Liver (tissue), 10 donors: ENCODE measurements at places on chromosomes 2 and 18. TPM values are rescaled to one million over a fixed set of nuclear protein-coding genes. Genes with fewer than 3 reads are reported as not detected.
A peak's percentile ranks its signal among the peaks of the same experiment; 100 is the strongest.

Gene NDC80
- 0.43 TPM for polyA plus RNA-seq

DNA sequence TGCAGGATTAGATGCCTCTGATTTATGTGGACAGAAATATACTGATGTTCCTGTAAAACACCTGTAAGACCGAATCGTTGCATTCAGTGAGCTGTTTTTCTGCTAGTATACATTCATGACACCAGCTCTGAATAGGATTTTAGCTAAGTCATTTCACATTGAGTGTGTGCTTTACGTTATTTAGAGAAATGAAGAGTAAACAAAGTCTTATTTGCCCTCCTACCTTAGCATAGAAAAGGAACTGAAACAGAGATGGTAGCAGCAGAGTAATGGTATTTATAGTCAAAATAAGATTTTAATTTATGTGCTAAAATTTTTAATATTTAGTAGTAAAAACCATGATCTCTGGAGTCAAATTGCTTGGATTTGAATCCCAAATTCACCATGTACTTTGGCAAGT, 168.0 kb downstream of the CERS6 start:
- no peak for DNase-seq
- H3K4me3 ChIP-seq: no peak overlapping the region
- peaks cover 5% of the 10 kb centered on the region for H3K4me1 ChIP-seq
- no peak overlapping the region for H3K27ac ChIP-seq
- no peaks in the 10 kb centered on the region for H3K27me3 ChIP-seq
- no peaks in the 10 kb centered on the region for H3K36me3 ChIP-seq

Gene IL1R2
- polyA plus RNA-seq: 10.1 TPM

Gene SERPINB10
- polyA plus RNA-seq: not detected

Gene VPS54
- polyA plus RNA-seq: 4.5 TPM

DNA sequence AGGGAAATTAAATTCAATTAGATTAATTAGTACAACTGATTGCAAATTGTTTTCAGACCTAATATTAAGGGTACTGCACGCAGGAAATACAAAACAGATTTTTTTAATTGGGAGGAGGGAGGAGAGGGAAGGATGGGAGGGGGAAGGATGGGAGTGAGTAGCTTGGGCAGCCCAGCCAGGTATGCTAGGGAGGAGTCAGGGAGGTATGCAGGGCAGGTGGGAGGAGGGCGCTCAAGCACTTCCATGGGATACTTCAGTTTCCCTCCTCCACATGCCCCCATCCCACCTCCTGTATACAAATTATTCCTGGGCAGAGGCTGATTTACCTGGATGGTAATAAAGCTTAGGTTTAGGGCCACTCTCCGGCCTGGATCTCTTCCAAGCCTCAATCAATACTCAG, 76.6 kb upstream of the CAPN13 start:
- no peak for DNase-seq
- H3K4me3 ChIP-seq: no peak overlapping the region
- H3K4me1 ChIP-seq: no peaks in the 10 kb centered on the region
- H3K36me3 ChIP-seq: no peaks in the 10 kb centered on the region

GRCh38 chr2:64114063-64114911, 29.9 kb downstream of the PELI1 start:
- no peak for DNase-seq
- H3K27me3 ChIP-seq: no peaks in the 10 kb centered on the region
- H3K4me3 ChIP-seq: no peak overlapping the region
- no peaks in the 10 kb centered on the region for H3K36me3 ChIP-seq
- H3K27ac ChIP-seq: peak overlapping the region; percentile 51

- no peaks in the 10 kb centered on the region for H3K27me3 ChIP-seq
- DNase-seq: peak; percentile 28
- no peaks in the 10 kb centered on the region for H3K36me3 ChIP-seq
- H3K4me1 ChIP-seq: no peaks in the 10 kb centered on the region
- H3K4me3 ChIP-seq: no peak overlapping the region
- H3K27ac ChIP-seq: no peak overlapping the region
Measured at GRCh38 chr18:79853303-79853992, 55.7 kb downstream of the KCNG2 start.

- H3K27ac ChIP-seq: no peak overlapping the region
- no peak overlapping the region for H3K4me3 ChIP-seq
- no peaks in the 10 kb centered on the region for H3K36me3 ChIP-seq
- no peak for DNase-seq
Measured at GRCh38 chr2:113216321-113216720, 42.5 kb downstream of the PSD4 start.

DNA sequence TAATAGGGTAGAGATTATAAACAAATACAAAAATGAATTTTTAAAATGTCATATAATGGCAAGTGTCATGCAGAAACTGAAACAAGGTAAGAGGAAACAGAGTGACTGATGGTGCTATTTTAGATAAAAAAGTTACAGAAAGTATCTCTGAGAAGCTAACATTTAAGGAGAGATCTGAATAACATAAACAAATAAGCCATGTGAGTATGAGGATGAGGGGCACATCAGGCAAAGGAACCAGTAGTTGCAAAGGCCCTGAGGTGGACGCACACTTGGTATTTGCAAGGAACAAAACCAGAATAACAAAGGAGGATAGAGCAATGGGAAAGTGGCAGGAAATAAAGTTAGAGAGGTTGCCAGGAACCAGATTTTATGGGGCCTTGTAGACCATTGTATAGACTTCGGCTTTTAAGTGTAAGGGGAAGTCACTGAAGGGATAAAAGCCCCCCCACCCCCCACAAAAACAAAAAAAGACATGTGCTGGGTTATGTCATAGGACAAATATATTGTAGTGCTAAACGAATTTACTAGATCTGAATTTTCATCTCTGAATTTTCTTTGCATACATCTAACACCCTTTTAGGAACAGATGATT, 159.2 kb downstream of the DTNB start:
- no peaks in the 10 kb centered on the region for H3K4me1 ChIP-seq
- no peak overlapping the region for H3K4me3 ChIP-seq

GRCh38 chr18:7616661-7617060, 49.5 kb downstream of the PTPRM start:
- H3K36me3 ChIP-seq: no peaks in the 10 kb centered on the region
- H3K4me3 ChIP-seq: no peak overlapping the region
- no peaks in the 10 kb centered on the region for H3K27me3 ChIP-seq
- no peak overlapping the region for H3K27ac ChIP-seq

Gene METTL5
- 35.6 TPM for polyA plus RNA-seq

DNA sequence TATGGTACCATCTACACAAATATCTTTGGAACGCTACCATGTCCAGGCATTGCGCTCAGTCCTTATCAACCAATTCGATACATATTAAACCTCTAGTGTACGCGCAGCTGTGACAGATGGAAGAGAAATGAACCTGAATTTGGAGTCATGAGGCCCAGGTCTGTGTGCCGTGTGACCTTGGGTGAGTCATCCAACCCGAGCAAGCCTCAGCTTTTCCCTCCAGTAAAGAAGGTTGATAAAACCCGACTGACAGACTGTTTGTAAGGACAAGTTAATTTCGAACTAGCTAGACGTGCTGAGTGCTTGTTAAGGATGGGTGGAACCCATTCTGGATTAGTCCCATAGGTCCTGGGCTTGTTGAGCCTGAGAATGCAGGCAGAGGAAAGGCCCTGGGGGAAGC, 28.2 kb downstream of the GREB1 start:
- DNase-seq: no peak
- H3K4me3 ChIP-seq: no peak overlapping the region
- no peaks in the 10 kb centered on the region for H3K4me1 ChIP-seq
- no peak overlapping the region for H3K27ac ChIP-seq
- no peaks in the 10 kb centered on the region for H3K27me3 ChIP-seq

Gene RTP5
- 0.03 TPM for polyA plus RNA-seq

DNA sequence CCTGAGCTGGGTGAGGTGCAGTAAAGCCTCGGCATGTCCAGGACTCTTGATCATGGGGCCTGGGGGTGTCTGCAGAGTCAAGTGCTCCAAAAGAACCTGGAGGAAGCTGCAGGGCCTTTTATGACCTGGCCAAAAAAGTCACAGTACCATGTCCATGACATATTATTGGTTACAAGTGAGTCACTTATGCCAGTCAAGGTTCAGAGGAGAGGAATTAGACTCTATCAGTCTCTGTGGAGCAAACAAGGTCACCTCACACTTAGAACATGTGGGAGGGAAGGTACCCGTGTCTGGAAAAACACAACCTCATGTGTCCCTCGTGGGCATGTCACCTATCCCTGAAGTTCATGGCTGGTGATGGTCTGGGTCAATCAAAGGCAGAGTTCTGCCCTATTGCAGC, 465.7 kb downstream of the FBXO15 start:
- H3K36me3 ChIP-seq: no peaks in the 10 kb centered on the region
- H3K4me1 ChIP-seq: no peaks in the 10 kb centered on the region
- no peak overlapping the region for H3K27ac ChIP-seq

GRCh38 chr2:28801726-28802125, 8.9 kb upstream of the SPDYA start:
- no peak for DNase-seq
- H3K4me3 ChIP-seq: no peak overlapping the region
- H3K27ac ChIP-seq: no peak overlapping the region
- no peaks in the 10 kb centered on the region for H3K27me3 ChIP-seq

Gene FAM110C
- polyA plus RNA-seq: 4.8 TPM

- no peaks in the 10 kb centered on the region for H3K27me3 ChIP-seq
- no peak for DNase-seq
- peak overlapping the region; percentile 97 for H3K27ac ChIP-seq
- peaks cover 4% of the 10 kb centered on the region for H3K36me3 ChIP-seq
- peaks cover 92% of the 10 kb centered on the region for H3K4me1 ChIP-seq
- no peak overlapping the region for H3K4me3 ChIP-seq
Measured at GRCh38 chr2:217901835-217902378, 100.9 kb downstream of the TNS1 start.

- no peaks in the 10 kb centered on the region for H3K36me3 ChIP-seq
- H3K27ac ChIP-seq: no peak overlapping the region
- no peaks in the 10 kb centered on the region for H3K4me1 ChIP-seq
- no peak overlapping the region for H3K4me3 ChIP-seq
- DNase-seq: no peak
- no peaks in the 10 kb centered on the region for H3K27me3 ChIP-seq
Measured at GRCh38 chr2:154368153-154368552, 330.3 kb upstream of the KCNJ3 start.

Gene CIAO1
- 43.3 TPM for polyA plus RNA-seq

- no peak overlapping the region for H3K4me3 ChIP-seq
- H3K4me1 ChIP-seq: no peaks in the 10 kb centered on the region
- H3K36me3 ChIP-seq: no peaks in the 10 kb centered on the region
- H3K27me3 ChIP-seq: no peaks in the 10 kb centered on the region
Measured at GRCh38 chr18:52190195-52190594, 149.8 kb upstream of the DCC start.

Gene DSC1
- polyA plus RNA-seq: not detected

Gene RNF152
- 10.1 TPM for polyA plus RNA-seq

- H3K4me3 ChIP-seq: no peak overlapping the region
- DNase-seq: no peak
- no peaks in the 10 kb centered on the region for H3K36me3 ChIP-seq
- no peak overlapping the region for H3K27ac ChIP-seq
Measured at GRCh38 chr2:112896909-112897623, 13.9 kb upstream of the IL37 start.

DNA sequence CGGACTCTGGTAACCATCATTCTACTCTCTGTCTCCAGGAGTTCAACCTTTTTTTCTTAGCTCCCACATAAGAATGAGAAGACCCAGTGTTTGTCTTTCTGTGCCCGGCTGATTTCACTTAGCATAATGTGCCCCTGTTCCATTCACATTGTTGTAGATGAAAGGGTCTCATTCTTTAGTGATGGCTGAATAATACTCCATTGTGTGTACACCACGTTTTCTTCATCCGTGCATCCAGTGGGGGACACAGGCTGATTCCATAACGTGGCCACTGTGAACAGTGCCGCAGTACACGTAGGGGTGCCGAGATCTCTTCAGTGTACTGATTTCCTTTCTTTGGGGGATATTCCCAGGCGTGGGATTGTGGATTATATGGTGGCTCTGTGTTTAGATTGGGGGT, 72.3 kb upstream of the NFATC1 start:
- H3K27me3 ChIP-seq: no peaks in the 10 kb centered on the region
- no peaks in the 10 kb centered on the region for H3K4me1 ChIP-seq
- no peaks in the 10 kb centered on the region for H3K36me3 ChIP-seq
- H3K4me3 ChIP-seq: no peak overlapping the region
- no peak for DNase-seq

GRCh38 chr2:36466135-36466534, 110.6 kb downstream of the CRIM1 start:
- H3K4me3 ChIP-seq: no peak overlapping the region
- no peaks in the 10 kb centered on the region for H3K27me3 ChIP-seq
- H3K27ac ChIP-seq: no peak overlapping the region
- no peaks in the 10 kb centered on the region for H3K4me1 ChIP-seq
- no peaks in the 10 kb centered on the region for H3K36me3 ChIP-seq

- H3K4me3 ChIP-seq: no peak overlapping the region
- H3K4me1 ChIP-seq: peaks cover 7% of the 10 kb centered on the region
- DNase-seq: no peak
- no peaks in the 10 kb centered on the region for H3K27me3 ChIP-seq
Measured at GRCh38 chr2:105521176-105521575, 122.3 kb upstream of the FHL2 start.

Gene ABCB11
- 33.1 TPM for polyA plus RNA-seq

DNA sequence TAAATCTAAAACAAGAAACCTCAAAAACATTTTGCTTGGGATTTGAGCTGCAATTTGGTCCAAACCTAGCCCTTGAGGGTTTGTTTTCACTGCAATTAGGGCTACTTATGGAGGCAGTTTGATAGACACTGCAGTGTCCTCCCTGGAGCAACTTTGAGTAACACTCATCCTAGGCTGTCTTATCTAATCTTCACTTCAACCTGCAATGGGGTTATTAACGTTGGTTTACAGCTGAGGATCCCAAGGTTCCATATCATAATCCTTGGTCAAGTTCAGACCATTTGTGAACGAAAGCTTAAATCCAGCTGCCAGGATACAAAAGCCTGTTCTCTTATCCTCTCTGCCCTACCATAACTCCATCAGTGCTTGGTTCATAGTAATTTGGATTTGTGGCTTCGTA, 2.5 kb downstream of the ANXA4 start:
- H3K4me1 ChIP-seq: peaks cover 10% of the 10 kb centered on the region
- no peak overlapping the region for H3K4me3 ChIP-seq
- no peak overlapping the region for H3K27ac ChIP-seq
- no peaks in the 10 kb centered on the region for H3K36me3 ChIP-seq

DNA sequence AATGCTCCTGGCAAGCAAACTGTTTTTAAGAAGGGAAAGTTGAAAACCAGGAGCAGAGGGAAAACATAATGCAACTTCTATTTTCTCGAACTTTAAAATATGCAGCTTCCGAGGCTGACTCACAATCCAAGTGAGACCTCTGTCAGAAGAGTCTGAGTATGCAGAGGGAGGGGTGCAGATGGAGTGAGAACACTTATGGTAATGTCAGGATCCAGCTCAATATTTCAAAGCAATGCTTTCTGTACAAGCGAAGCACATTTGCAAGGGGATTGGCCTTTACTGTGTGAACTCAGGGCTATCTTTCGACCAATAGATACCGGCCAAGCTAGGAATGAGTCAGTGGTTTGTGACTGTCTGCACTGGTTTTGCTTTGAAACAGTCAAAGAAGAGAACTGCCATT, 242.7 kb downstream of the CNTNAP5 start:
- H3K27me3 ChIP-seq: no peaks in the 10 kb centered on the region
- H3K4me3 ChIP-seq: no peak overlapping the region
- H3K4me1 ChIP-seq: no peaks in the 10 kb centered on the region
- no peaks in the 10 kb centered on the region for H3K36me3 ChIP-seq
- no peak for DNase-seq
